ELR (cell line): ENCODE measurements at places on chromosomes 3 and 15.

- peak; percentile 47 for DNase-seq
Measured at GRCh38 chr15:89129123-89129815, 41.0 kb downstream of the ABHD2 start.

GRCh38 chr3:134274571-134274970, 23.9 kb upstream of the RYK start:
- DNase-seq = no peak

- DNase-seq = peak; percentile 62
Measured at GRCh38 chr3:38738630-38739395, 77.2 kb downstream of the SCN10A start.

DNA sequence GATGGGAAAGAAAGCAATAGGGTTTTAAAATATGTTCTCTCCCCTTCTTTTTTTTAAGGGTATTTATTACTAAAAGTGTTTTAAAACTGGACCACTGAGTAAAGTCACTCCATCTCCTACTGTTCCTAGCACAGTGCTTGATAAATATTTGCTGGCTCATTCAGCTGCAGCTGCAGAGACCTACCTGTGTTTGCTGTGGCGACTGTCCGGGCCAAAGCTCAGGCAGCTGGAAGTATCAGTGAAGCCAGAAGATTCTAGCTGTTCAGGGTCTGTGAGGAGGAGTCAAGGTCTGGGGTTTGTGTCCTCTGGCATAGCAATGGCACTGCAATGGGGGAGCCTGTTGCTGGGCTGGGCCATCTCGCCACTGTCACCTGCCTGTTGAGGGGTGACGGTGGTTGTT, 109.9 kb downstream of the RPLP1 start:
- no peak for DNase-seq

DNA sequence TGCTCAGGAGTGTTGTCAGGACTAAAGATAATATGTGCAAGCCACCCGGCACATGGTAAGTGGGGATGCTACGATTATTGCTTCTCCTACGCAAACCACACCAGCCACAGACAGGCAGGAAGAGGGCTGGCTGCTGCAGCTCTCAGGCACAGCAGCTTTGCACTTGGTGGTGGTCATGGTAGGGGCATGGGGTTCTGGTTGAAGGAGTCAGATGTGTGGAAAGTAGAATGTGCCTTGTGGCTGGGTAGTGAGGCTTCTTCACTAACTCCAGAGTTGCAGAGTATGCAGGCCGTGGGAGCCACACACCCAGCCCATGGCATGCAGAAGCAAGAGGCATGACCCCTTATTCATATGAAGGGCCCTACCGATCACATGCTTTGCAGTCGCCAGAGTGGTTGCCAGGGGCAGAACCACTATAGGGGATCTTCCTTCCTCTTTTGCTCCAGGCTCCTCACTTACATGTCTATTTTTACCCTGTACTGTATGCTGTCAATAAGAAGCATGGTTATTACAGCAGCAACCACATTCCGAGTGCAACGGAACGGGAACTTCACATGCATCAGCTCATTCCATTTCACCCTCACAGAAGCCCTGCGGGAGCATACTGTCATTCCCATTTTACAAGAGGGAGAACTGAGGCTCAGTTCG, 59.2 kb upstream of the HERC1 start:
- no peak for DNase-seq
